ENCODE measurements at places on chromosomes 5 and 9. TPM values are rescaled to one million over a fixed set of nuclear protein-coding genes. Genes with fewer than 3 reads are reported as not detected.

The RMI1 gene
- 20.5 TPM for total RNA-seq

The RNF224 gene
- not detected for total RNA-seq

The WDR38 gene
- not detected for total RNA-seq

The SLC4A9 gene
- not detected for total RNA-seq

The FOXI1 gene
- not detected for total RNA-seq

The RARS1 gene
- 139 TPM for total RNA-seq

The KCNV2 gene
- not detected for total RNA-seq

The TAF1L gene
- not detected for total RNA-seq

The MYO10 gene
- 185 TPM for total RNA-seq

The LRRC19 gene
- 4.3 TPM for total RNA-seq

The PTGS1 gene
- total RNA-seq: 6.4 TPM

The SLC36A2 gene
- not detected for total RNA-seq

The LECT2 gene
- not detected for total RNA-seq

The F2RL1 gene
- 15.8 TPM for total RNA-seq

The UGT3A1 gene
- total RNA-seq: 0.92 TPM

The PCDHGC4 gene
- 6.8 TPM for total RNA-seq

The SPAAR gene
- not detected for total RNA-seq

The FCN2 gene
- not detected for total RNA-seq

The DDX4 gene
- total RNA-seq: not detected

The TMEM215 gene
- total RNA-seq: not detected

The GABRB2 gene
- total RNA-seq: not detected

The SPATA6L gene
- 5.5 TPM for total RNA-seq

The CFAP157 gene
- not detected for total RNA-seq

The SPINK4 gene
- not detected for total RNA-seq

The CARD6 gene
- total RNA-seq: 30.8 TPM

The COL27A1 gene
- total RNA-seq: 26.3 TPM

The ZNF454 gene
- not detected for total RNA-seq

The ZNF366 gene
- 1.7 TPM for total RNA-seq

The EPB41L4A gene
- 14.3 TPM for total RNA-seq

The TEX48 gene
- total RNA-seq: not detected

The PDZD2 gene
- 61.3 TPM for total RNA-seq
